ENCODE measurements at places on chromosomes 2 and 18. TPM values are rescaled to one million over a fixed set of nuclear protein-coding genes. Genes with fewer than 3 reads are reported as not detected.

OR6B2 gene
- not detected for total RNA-seq

FHOD3 gene
- 3.8 TPM for total RNA-seq

RPRM gene
- total RNA-seq: 35.4 TPM

CHRND gene
- total RNA-seq: not detected

ERCC3 gene
- 58.8 TPM for total RNA-seq

MAPK4 gene
- not detected for total RNA-seq

CCDC102B gene
- total RNA-seq: 15.3 TPM

GRCh38 chr18:61772293-61772848, 120.4 kb downstream of the RNF152 start:
- no peak for DNase-seq

- no peak for DNase-seq
Measured at GRCh38 chr2:179850188-179850587, 11.2 kb downstream of the ZNF385B start.

GRCh38 chr2:6368281-6368680, 497.4 kb downstream of the CMPK2 start:
- DNase-seq: no peak

- no peak for DNase-seq
Measured at GRCh38 chr2:169923977-169924376, 96.7 kb downstream of the UBR3 start.

DNA sequence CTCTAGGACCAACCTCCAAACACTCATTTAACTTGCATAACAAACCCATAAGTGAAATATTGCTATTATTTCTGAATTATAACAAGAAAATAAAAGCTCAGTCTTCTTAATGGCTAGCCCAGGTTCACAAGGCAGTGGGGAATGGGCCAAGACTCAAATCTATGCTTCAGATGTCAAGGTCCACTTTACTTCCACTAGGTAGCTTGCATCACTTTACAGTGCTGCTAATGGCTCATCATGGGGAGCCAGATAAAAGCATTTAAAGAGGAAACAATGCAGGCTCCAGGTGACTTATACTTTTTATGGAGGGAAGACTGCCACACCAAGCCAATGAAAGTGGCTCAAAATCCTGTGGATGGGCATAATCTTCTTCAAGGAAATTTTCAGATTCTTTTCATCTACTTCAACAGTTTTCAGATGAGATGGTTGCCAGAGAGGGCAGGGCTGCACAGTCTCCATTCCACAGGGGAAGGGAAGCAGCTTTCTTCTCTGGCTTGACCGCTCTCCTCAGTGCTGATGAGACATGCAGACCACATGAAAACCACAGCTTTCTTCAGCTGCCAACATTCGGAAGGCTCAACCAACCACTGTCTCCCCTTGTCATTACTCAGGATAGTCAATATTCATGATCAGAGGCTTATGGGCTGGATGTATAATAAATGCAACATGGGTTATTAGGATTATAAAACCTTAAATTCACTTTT, 361.9 kb upstream of the MEX3C start:
- DNase-seq: no peak

DNA sequence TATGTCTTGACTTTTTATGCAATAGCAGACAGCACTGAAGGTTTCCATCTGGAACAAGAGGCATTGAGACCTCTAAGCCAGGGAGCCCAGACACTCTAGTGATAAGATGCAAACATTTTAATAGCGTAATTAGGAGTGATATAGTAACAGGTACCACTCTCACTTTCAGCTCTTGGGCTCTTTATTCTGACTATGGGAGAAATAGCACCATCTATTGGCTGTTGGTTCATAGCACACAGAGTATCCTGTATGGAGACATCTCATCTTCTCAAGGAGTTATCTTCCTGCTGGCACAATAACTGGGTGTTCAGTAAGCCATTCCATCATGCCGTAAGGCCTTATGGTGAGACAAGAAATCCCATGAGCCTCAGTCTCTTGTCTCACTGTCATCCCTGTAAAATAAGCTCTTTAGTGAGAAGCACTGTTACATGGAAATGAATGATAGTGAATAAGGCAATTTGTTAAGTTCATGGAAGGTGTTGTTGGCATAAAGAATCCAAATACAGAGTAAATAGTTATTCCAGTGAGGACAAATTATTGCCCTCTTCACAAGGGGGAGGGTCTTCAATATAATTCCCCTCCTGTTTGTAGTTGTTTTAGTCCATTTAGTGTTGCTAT, 48.3 kb downstream of the THUMPD2 start:
- no peak for DNase-seq

GRCh38 chr2:219125225-219125885, 35.3 kb downstream of the NHEJ1 start:
- DNase-seq: no peak

DNA sequence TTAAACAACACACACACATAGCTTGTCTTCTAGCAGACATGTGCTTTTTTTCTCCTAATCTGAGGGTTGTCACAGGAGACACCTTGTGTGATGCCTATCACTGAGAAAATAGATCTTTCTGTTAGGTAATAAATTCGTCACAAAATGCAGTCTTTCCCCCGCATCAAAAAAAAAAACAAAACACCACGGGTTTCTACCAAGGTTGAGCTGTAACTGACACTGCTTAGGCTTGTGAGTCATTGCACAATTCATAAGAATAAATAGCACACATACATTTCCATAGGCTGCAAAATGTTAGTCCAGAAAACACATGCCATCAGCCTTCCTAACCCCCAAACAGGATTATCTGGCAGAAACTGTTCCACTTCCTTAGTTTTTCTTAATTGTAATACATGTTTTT, 6.5 kb downstream of the TMEM163 start:
- no peak for DNase-seq

- DNase-seq: no peak
Measured at GRCh38 chr2:109193807-109194619, 65.0 kb downstream of the SH3RF3 start.

DNA sequence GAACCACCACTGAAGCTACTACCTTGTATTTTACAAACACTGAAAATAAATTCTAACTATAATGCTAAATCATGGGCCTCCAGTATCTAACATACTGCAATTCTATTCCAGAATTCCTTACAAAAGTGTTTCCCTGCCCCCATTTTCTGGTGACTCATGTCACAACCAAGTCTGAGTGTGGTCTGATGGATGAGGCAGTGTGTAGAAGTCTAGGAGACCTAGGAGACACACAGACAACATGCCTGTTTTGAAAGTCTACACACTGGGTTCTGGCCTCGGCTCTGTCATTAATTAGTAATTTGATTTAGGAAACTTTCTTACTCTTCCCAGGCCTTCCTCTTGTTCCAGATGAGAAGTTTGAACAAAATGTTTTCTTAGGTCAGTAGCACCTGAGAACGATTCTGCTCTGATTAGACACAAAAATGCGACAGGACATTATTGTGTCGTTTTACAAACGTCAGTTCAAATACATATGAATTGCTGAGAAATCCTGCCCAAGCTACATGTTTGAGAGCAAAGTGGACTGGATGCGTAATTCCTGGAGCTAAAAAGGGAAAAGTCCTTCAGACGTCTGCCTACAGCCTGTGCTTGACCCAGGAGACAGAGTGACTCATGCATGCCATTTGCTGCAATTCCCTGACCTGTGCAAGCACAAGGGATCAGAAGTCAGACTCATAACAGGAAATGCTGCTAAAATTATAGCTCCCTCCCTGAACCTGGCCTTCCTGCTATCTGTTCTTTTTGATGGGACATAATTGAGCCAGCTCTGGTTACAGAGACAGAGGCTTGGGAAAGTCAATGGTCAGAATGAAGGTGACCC, 494.4 kb downstream of the SOX11 start:
- no peak for DNase-seq

DNA sequence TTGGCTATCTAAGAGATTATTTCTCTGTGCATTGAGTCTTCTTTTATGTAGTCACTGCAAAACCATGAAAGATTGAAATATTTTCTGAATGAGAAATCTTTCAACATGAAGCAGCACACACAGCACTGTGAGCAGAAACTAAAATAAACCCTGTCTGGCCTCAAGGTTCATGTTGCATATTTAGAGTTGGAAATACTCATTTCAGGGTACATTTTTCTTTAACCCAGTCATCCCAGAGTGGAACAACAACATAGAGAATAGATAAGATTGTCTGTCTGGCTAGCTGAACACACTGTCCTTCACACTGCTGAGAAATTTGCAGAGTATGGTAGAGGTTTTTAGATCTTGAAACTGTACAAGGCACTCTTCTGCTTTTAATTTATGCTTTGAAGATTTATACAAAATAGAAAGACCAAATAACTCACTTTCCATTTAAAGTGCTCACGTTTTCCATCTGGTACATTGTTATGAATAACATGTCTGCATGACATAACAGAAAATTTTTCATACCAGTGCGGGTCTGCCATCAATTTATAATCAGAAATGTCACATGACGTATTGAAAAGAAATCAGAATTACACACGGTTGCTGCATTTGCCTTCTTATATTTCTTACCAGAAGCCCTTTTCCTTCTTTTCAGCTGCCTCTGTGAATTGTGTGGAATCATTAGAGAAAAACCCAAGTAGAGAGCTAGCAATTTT, 25.0 kb upstream of the FN1 start:
- DNase-seq: no peak

- no peak for DNase-seq
Measured at GRCh38 chr2:236293241-236293810, 29.1 kb upstream of the ASB18 start.

- no peak for DNase-seq
Measured at GRCh38 chr2:5766561-5766960, 74.4 kb downstream of the SOX11 start.

DNA sequence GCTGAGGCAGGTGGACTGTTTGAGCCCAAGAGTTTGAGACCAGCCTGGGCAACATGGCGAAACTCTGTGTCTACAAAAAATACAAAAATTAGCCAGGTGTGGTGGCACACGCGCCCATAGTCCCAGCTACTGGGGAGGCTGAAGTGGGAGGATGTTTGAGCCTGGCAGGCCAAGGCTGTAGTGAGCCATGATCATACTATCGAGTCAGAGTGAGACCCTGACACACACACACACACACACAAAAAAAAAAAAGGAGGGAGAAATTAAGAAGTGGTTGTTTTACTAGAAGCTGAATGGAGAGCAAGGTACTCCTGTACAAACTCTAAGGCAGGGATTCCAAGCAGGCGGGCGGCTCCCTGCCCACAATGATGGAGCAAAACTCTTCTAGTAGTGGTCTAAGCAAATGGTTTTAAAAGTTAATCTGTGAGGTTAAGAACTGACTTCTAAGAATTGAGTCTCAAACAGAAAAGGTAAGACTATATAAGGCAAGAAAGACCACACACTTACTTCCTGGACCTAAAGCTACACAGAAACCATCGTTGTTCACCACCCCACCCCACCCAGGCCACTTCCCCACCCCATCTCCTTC, 2.6 kb downstream of the ANKRD44 start:
- DNase-seq: no peak

DNA sequence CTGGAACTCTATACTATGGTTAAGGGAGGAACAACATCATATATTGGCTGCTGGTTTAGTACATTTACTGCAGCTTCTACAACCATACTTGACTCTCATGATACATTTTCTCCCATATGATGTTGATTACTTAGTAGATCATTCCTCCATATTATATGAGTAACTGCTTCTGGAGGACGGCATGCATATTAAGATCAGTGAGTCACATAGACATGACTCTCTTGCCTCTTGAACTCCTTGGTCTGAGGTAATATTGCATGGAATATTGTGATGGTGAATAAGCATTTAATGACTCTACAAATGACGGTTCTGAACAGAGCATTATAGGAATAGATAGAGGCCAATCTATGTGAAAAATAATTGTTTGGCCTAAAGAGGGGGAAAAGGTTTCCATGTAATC, 418.8 kb upstream of the SPHKAP start:
- no peak for DNase-seq

DNA sequence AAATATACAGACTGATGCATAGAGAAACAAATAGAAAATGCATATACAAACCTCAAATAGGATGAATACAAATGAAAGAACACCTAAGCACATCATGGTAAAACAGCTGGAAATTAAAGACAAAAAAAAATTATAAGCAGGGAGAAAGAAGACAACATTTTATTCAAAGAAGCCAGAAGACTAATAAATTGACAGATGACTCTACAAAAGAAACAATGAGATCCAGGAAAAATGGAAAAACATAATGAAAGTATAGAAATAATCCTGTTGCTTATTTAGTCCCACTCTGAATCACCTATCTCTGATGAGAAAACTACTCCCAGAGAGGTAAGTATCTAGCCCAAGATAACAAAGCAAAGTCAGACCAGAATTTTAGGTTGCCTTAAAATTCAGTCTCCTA, 143.4 kb downstream of the RBM43 start:
- DNase-seq: no peak

- no peak for DNase-seq
Measured at GRCh38 chr18:59957957-59958356, 58.2 kb downstream of the PMAIP1 start.

DNA sequence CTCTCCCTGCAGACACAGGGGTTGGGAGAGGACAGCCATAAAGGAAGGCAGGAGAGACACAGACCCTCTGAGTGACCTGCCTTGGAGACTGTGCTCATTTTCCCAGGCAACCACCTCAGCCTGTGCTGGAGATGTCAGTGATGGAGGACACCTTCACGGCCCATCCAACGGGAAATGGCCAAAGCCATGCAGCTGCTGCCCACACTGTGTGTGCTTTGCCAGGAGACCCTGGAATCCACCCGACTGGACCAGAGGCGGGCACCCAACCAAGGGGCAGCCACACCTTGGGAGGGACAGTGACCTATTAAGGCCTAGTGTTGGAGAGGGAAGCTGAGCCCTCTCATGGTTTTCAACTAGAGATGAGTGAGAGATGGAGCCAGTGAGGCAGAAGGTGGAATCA, 192.5 kb downstream of the SMAD2 start:
- DNase-seq: no peak

- no peak for DNase-seq
Measured at GRCh38 chr2:119860924-119861323, 101.2 kb downstream of the PTPN4 start.

- DNase-seq: no peak
Measured at GRCh38 chr18:28409811-28410210, 232.9 kb upstream of the CDH2 start.

- DNase-seq: no peak
Measured at GRCh38 chr2:235098269-235098668, 146.5 kb downstream of the SH3BP4 start.

- DNase-seq: no peak
Measured at GRCh38 chr2:102289129-102289528, 22.2 kb upstream of the IL1RL1 start.

- no peak for DNase-seq
Measured at GRCh38 chr2:23828256-23828980, 98.5 kb downstream of the ATAD2B start.

- DNase-seq: no peak
Measured at GRCh38 chr2:44351676-44352075, 9.6 kb downstream of the PREPL start.

GRCh38 chr2:106552921-106553320, 65.8 kb downstream of the CD8B2 start:
- no peak for DNase-seq

GRCh38 chr2:101771227-101771902, 73.9 kb downstream of the MAP4K4 start:
- DNase-seq: no peak

Data from omental fat pad (tissue), 4 donors.